AG10803 (cell line): ENCODE measurements at places on chromosomes 5 and 9.

- DNase-seq: no peak
Measured at GRCh38 chr5:162565-163337, 28.5 kb upstream of the LRRC14B start.

- DNase-seq: no peak
Measured at GRCh38 chr9:10921671-10922070, 308.9 kb upstream of the PTPRD start.

- DNase-seq: no peak
Measured at GRCh38 chr5:136985785-136986475, 513.2 kb downstream of the SPOCK1 start.

DNA sequence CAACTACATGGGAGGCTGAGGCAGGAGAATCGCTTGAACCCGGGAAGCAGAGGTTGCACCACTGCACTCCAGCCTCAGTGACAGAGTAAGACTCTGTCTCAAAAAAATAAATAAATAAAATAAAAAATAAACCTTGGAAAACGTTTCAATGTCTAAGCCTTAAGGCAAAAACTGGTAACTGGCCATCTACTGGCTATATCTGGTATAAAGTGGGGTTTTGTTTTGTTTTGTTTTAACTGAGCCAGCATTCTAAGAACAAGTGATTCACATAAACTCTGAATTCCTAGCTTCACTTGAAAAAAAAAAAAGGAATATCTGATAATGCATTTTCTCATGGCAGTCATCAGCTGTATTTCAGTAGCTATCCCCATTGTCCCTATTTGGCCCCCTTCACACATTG lies 126.1 kb upstream of the EFNA5 start:
- no peak for DNase-seq
